ENCODE measurements at places on chromosomes 11 and 22.

- no peak for DNase-seq
Measured at GRCh38 chr11:34189191-34189590, 83.8 kb downstream of the NAT10 start.

- no peak for DNase-seq
Measured at GRCh38 chr11:16787035-16787742, 48.7 kb downstream of the C11orf58 start.

DNA sequence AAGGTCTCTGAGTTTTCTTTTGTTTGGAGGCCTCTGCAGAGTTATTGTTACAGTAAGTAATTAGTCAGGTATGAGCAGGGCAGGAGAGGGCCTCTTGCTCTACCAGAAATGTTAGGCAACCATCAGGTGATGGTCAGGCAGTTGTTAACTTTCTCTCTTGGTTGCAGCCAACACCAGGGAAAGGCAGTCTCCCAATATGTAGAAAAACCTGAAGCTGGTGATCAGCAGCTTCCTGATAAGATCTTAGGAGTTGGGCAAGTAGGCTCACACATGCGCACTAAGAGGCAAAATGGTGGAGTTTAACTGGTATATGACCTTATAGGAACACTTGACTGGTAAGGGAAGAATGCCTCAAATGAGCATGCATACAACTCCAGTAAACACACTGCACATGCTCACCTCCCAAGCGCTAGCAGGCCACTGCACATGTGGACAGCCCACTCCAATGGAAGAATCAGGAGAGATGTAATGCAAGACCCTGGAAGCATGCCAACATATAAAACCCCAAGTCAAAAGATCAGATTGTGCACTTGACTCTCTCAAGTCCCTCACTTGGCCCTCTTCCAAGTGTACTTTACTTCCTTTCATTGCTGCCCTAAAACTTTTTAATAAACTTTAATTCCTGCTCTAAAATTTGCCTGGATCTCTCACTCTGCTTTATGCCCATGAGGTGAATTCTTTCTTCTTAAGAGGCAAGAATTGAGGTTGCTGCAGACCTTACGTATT lies 23.7 kb upstream of the SLC35F2 start:
- no peak for DNase-seq

- no peak for DNase-seq
Measured at GRCh38 chr22:23240639-23241389, 60.5 kb downstream of the BCR start.
